ENCODE measurements at places on chromosomes 2 and 18.

DNA sequence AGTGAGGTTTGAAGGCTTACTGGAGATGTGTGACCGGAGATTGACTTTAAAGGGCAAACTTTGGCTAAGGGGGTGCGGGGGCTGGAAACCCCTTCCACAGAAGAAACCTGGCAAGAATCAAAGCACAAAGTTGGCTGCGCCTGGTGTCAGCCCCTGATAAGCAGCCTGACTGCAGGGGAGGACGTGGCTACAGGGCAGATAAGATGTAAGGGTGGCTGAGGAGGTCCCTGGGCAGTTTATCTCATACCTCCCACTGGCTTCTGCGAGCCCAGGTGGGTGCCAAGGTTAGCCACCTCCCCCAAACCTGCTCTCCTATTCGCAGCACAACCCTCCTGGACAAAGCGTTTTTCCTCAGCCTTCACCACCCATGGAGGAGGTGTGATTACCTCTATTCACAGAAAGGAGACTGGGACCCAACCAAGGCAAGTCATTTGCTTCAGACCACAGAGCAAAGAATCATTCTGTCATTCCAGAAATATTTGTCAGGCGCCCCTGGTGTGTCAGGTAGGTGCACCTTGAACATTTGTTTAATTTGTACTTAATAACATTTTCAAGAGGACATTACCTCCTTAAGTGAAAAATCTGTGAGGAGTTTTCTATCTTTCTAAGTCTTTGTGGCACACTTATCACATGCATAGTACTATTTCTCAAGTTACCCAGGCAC is 73.1 kb upstream of the IL1R1 start:
- DNase-seq: no peak

GRCh38 chr2:239142806-239143205 is 258.0 kb downstream of the HDAC4 start:
- DNase-seq: no peak

DNA sequence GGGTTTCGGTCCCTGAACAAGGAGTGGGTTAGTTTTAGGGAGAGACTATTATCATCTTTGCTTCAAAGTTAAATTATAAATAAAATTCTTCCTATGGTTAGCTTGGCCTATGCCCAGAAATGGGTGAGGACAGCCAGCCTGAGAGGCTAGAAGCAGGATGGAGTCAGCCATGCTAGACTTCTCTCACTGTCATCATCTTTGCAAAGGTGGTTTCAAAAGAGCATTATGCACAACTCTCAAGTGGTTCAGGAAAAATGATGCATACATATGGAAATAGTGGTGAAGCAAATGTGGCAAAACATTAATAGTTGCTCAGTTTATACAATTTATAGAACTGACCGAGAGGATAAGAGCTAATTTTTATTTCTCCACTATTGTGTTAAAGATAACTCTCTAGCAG is 283.9 kb upstream of the FBXO11 start:
- no peak for DNase-seq

DNA sequence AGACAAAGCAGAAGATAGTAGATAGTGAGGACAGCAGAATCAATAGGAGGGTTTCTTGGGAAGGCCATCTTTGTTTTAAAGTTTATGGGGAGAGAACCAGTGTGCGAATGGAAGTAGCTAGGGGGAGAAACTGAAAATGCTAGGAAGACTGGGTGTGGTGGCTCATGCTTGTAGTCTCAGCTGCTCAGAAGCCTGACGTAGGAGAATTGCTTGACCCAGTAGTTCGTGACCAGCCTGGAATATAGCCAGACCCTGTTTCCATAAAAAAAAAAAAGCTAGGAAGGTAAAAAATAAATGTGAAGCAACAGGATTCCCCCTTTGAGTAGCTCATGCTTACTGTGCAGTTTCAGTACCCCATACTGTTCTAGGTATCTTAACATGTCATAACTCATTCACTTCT is 19.2 kb upstream of the DRC1 start:
- DNase-seq: no peak

DNA sequence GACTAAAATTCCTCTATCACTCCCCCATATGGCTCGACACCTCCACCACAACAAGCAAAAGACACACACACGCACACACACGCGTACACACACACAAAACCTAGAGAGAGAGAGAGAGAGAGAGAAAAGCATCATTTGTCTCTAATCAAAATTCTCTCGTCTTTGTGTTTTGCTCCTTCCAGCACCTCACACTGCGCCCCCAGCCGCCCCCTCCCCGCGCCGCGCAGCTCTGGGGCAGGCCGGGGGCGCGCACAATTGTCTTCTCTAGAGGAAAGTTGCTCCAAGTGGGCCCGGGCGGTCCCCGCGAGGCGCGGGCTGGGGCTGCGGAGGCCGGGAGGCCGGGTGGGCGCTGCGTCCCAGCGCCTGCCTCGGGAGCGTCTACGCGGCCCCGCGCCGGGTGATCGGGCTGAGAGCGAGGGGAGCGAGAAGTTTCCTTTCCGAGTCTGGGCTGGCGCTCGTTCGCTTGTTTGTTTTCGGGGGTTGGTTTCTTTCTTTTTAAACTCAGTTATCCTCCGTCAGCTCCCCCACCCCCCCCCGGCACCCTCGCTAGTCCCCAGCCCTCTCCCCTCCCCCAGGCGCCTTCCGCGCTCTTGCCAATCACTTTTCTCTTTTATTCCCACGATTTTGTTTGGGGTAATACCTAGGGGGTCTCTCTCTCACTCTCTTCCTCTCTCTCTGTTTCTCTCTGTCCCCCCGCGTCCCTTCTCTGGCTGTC is 4.1 kb downstream of the ZEB2 start:
- no peak for DNase-seq

DNA sequence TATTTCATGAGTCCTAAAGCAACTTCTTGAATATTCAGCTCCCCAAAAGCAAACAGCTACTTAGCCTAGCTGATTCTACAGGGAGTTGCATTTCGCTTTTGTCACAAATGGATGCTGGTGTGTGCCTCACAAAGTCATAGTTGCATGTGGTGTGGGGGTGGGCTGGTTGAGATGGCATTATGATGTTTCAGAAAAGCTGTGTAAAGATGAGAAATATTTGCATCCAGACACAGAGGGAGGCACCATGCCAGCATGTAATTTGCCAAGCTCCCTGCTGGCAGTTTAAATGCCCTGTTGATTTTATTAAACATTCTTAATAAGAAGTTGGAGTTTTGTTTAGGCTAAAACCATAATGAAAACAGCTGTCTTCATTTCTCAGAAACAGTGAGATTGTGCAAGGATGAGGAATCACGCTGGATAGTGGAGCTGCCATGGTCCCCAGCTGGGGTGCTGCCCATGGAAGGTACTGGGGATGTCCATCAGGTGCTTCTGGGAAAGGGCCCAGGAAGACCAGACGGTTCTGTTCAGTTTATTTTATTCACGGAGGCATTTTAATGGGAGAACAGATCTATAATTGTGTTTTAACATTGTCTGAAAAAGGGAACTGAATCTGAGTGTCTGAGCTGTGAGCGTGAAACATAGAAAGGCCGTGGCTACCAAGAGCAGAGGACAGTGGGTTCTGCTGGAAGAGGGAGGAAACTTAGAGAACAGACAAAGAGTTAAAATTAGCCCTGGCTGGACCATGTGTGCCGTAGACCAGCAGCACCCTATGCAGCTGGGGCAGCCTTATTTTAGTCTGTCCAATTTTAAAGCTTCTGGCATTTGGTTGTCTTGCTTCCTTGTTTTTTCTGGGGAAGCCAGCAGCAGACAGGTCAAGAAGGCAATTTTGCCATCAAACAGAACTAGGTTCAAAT is 177.1 kb downstream of the FAM210A start:
- DNase-seq: no peak

DNA sequence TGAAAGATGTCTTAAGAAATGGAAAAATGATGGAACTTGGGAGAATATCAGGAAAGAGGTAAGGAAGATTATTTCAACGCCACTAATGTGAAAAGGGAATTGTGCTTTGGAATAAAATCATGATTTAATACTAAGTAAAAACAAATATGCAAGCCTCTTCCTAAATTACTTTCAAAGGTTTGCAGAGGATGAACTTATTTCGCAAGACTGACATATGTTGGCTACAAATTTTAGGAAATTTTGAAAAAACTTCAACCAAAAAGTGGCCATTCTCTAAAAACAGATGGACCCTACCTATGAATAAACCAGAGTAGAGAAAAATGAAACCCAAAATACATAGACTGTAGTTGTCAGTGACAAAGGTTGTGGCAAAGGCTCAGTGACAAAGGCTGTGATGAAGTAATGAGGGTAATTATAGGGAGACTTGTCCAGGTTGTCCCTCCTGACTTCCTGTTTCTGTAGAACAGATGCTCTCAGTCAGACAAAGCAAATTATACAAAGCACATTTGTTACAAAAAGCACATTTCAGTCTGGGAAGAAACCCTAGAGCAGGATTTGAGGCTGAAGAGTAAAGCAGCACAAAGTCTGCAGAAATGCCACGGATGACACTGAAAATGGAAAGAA is 39.5 kb downstream of the SFT2D3 start:
- DNase-seq: no peak

DNA sequence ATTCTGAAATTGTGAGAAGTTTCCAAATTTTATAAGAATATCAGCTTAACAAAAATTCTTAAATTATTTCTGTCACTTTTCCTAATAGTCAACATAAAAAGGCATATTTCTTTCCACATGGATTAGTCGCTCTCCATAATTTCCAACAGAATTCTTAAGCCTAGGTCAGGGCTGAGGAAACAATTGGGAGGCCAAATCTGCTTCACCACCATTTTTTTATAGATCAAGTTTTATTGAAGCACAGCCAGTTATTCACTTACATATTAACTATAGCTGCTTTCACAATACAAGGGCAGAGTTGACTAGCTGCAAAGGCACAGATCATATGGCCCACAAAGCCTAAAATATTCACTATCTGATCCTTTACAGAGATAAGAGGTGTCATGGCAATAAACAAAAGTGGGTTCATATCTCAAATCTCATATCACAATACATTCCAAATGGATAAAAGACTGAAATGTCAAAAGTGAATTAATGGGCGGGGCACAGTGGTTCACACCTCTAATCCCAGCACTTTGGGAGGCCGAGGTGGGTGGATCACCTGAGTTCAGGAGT is 18.7 kb downstream of the MEMO1 start:
- no peak for DNase-seq

GRCh38 chr2:127362971-127363370 is 24.8 kb downstream of the MAP3K2 start:
- DNase-seq: no peak

GRCh38 chr2:198880986-198881385 is 576.8 kb downstream of the SATB2 start:
- no peak for DNase-seq

GRCh38 chr2:86790134-86790675 is 508 bp downstream of the CD8A start:
- no peak for DNase-seq

DNA sequence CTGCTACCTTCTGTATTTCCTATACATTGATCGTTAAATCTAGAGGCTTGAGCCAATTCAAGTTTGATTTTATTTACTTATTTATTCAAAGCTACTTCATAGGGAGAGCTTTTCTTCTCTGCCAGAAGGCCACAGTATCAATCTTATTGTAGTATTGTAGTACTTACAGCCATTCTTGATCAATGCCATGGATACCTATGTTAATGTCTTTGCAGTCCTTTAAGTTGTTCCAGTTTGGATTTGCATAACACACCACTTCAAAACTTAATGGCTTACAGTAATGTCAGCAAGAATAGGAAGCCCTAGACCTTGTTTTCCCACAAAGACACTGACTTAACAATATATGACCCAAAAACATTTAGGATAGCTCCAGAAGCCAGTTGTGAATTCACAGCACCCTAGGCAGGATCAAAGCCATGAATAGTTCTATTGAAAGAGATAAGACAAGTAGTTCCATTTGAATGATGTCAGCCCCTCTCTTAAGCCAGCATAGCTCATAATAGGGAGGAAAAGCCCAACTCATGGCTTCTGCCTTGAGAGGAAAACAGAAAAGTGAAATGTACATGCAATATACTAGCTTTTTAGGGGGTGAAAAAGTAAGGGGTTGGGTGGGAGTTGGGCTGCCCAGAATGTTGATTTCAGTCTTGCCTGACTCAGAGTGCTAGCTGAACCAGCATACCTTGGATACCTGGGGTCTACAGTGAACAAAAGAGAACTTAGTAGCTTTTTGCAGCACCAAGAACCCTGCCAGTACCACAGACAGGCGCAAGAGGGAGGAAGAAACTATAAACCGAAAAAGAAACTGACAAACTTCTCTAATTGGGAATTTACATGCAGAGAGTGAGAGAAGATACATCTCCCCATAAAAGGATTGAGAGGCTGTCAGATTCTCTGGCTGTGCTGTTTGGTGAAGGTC is 101.4 kb downstream of the CAMKMT start:
- no peak for DNase-seq

DNA sequence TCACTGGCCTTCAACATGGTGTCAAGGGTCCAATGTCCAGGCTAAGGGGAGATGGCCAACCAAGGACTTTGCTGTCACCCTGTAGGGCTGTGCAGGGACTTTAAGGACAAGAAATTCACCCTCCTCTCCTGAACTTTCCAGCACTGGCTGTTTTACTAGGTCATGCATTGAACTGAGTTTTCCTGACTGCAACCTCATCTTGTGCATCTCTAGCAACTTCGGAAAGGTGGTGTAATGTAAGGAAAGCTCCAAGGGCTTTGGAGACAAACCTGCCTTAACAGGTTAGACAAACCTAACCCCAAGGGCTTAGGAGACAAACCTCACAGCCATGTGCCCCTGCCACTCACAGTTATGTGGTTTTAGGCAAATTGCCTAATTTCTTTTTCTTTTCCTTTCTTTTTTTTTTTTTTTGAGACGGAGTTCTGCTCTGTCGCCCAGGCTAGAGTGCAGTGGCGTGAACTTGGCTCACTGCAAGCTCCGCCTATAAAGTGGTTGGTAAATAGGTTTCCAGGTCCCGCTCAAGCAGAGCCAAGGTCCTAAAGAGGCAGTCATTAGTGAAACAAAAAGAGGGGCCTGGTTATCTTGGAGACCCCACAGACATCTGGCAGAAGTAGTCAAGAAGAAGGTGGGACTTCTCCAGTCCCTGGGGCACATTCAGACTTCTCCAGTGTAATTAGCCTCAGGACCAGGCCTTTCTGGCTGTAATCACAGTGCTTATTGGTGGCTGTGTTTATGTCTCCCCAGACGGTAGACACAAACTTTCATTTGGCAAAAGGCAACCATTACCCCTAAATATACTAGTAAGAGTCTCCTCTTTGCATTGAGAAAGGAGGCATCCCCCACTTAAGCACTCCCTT is 37.6 kb upstream of the PMAIP1 start:
- no peak for DNase-seq

- DNase-seq: no peak
These were observed 72.3 kb upstream of the ST3GAL5 start for GRCh38 chr2:85961053-85961452.

DNA sequence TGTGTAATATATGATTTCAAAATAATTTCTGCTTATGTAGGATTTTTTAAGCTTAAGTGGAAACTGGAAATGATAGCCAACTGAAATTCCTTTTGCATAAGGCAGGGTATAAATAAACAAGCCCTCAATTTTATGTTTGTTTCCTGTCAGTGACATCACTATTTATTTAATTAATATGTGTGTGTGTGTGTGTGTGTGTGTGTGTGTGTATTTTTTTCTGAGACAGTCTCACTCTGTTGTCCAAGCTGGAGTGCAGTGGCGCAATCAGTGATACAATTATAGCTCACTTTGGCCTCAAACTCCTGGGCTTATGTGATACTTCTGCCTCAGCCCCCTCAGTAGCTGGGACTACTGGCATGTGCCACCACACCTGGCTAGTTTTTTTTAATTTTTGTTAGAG is 29.3 kb upstream of the CYP20A1 start:
- DNase-seq: no peak

- no peak for DNase-seq
These were observed 157.1 kb downstream of the FTCDNL1 start for GRCh38 chr2:199693861-199694260.
